ENCODE measurements at places on chromosomes 3 and 15. TPM values are rescaled to one million over a fixed set of nuclear protein-coding genes. Genes with fewer than 3 reads are reported as not detected.

The KIF7 gene
- total RNA-seq = 15.7 TPM

DNA sequence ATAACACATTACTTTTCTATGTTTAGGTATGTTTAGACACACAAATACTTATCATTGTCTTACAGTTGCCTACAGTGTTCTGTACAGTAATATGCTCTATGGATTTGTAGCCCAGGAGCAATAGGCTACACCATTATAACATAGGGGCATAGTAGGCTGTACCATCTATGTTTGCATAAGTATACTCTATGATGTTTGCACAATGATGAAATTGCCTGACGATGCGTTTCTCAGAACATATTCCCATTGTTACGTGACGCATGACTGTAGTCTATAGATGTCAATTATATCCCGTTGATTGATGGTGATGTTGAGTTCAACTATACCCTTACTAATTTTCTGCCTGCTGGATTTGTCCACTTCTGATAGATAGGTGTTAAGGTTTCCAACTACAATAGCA is 139.4 kb upstream of the PFN2 start:
- peaks cover 42% of the 10 kb centered on the region for H3K4me1 ChIP-seq
- no peaks in the 10 kb centered on the region for H3K36me3 ChIP-seq
- DNase-seq = no peak
- no peak overlapping the region for H3K4me3 ChIP-seq

GRCh38 chr3:194101592-194102432 is 34.1 kb upstream of the HES1 start:
- no peaks in the 10 kb centered on the region for H3K27me3 ChIP-seq
- H3K27ac ChIP-seq = no peak overlapping the region
- H3K4me3 ChIP-seq = no peak overlapping the region
- H3K36me3 ChIP-seq = no peaks in the 10 kb centered on the region
- no peak for DNase-seq

- H3K27ac ChIP-seq = no peak overlapping the region
- no peaks in the 10 kb centered on the region for H3K36me3 ChIP-seq
- peaks cover 24% of the 10 kb centered on the region for H3K4me1 ChIP-seq
- no peak for DNase-seq
Observed at GRCh38 chr15:68310804-68311463, 33.4 kb downstream of the FEM1B start.

Data from neural progenitor cell (in vitro differentiated cells).